ENCODE measurements at places on chromosomes 4 and X.

DNA sequence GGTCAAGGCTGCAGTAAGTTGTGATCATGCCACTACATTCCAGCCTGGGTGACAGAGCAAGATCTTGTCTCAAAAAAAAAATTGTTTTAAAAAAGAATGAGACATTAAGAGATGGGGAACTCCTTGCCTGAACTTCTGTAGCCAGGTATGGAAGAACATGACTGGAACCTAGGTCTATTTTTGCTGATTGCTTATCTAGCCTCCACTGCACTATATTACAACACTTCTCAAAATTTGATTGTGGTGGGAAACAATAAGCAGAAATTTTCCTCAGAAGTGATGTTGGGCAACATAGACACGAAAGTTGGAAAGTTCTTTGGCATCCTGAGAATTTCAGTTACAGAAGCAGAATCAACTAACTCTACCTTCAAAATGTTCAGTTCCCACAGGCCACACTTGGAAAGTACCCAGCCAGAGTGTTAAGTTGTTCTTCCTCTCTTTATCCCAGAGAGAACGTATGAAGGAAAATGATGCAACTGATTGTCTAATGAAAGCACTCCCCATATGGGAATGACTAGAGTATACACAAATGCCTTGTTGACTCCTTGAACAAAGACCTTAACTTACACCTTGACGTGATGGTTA, 50.0 kb downstream of the LUZP4 start:
- no peak for DNase-seq

GRCh38 chr4:38894322-38894982, 26.8 kb downstream of the FAM114A1 start:
- no peak for DNase-seq

- no peak for DNase-seq
These were observed 713 bp downstream of the PLXNB3 start for GRCh38 chrX:153764786-153765137.

DNA sequence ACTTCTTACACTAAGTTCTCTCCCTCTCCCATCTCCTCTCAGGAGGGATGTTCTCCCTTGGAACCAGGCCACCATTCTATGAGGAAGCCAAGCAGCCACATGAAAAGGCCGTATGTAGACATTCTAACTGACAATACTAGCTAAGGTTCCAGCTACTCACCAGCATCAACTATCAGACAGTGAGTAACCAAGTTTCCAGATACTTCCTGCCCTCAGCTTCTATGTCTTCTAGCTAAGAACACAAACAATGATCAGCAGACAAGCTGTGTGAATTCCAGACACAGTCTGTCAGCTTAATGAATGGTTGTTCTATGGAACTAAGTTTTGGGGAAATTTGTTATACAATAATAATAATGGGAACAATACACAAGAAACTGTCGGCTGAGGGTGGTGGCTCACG, 50.8 kb downstream of the SMIM14 start:
- DNase-seq, result no peak

All from RPMI7951 (cell line).